ENCODE measurements at places on chromosomes 6 and 20.

DNA sequence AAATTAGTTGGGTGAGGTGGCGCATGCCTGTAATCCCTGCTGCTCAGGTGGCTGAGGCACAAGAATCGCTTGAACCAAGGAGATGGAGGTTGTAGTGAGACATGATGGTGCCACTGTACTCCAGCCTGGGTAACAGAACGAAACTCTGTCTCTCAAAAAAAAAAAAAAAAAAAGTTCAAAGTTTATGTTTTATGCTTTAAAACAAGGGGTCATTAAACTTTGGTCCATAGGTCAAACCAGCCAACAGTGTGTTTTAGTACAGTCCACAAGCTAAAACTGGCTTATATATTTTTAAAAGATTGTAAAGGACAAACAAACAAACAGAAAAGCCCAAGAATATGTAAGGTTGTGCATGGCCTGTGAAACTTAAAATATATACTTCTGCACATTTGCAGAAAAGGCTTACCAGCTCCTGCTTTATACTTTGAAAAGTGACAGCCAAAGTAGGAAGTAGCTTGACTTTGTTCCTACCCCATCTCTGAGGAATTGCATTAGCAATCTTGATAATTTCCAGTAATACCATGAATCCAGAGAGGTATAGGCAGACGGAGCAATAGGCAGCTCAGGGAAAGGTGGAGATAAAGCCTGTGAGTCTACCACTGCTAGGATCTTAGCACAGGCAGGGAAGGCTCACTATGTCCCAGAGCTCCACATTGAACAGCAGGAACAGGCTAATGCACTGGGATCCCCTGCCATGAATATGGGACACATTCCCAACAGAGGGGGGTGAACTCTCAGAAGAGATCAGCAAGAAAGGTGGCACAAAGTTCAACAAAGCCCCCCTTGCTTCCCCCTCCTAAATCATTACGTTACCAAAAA lies 30.5 kb downstream of the MCM8 start:
- DNase-seq: no peak

DNA sequence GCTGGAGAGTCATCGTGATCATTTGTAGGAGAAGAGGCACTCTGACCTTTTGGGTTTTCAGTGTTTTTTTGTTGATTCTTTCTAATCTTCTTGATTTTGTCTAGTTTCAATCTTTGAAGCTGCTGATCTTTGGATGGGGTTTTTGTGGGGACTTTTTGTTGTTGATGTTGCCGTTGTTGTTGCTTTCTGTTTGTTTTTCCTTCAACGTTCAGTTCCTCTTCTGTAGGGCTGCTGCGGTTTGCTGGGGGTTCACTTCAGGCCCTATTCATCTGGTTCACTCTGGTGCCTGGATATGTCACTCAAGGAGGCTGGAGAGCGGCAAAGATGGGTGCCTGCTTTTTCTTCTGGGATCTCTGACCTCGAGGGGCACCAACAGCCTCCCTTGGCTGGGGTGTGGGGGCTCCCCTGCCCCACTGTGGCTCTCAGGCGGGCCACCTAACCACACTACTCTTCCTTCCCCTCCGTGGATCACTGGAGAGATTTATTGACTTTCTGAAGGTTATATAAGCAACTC lies 21.5 kb upstream of the TMEM244 start:
- no peak for DNase-seq

DNA sequence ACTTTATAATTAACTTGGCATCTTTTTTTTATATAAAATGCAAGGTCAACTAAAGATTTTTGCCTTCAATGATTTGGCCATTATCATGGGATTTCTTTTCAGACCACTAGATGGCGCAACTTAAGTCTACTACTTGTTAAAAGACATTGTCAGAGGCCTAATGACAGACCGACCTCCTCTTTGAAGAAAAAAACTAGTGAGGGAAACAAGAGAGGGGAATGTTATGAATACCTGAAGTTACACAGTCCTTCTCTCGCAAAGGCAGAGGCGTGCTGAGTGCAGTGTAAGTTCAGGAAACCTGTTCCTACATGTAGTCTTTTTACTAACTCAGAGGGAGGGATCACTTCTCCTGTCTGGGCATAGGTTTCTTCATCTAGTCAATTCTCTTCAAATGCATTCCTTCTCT lies 9.3 kb downstream of the TRAPPC3L start:
- peak; percentile 45 for DNase-seq

GRCh38 chr20:15759594-15759993 lies 813.7 kb downstream of the KIF16B start:
- peak; percentile 11 for DNase-seq

GRCh38 chr6:64895945-64896344 lies 811.1 kb downstream of the EYS start:
- no peak for DNase-seq

- no peak for DNase-seq
Observed at GRCh38 chr20:36472637-36473090, 68.7 kb upstream of the MYL9 start.

DNA sequence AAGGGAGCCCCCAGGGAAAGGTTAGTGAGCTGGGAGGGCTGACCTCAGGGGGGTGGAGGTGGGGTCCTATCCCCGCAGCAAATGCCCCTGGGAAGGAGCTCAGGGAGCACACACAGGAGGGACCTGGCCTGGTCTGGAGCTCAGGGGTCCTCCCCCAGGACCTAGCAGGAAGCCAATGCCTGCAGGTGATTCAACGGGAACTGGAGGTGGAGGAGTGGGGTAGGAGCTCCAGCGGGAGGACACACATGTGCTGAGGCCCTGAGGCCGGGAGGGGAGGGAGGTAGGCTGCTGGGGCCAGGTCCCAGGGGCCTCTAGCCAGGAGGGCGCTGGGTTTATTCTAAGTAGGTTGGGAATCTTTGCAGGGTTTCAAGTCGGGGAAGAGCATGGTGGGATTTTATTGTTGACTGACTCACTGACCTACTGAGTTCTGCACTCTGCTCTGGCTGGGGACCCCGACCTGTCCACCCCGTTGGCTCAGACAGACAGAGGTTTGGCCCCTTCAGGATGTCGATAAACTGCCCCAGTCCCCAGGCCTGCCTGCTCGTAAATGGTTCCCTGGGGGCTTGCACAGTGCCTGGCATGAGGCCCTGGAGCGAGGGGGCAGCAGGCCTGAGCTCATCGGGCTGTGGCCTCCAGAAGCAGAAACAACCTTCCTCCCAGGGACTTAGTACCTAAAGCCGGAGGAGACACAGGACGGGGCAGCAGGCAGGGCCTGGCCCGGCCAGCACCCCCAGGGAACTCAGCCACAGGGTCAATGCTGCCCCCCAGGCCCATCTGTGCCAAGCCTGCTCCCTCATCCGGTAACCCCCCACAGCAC lies 62.3 kb downstream of the RIPOR3 start:
- DNase-seq: no peak

DNA sequence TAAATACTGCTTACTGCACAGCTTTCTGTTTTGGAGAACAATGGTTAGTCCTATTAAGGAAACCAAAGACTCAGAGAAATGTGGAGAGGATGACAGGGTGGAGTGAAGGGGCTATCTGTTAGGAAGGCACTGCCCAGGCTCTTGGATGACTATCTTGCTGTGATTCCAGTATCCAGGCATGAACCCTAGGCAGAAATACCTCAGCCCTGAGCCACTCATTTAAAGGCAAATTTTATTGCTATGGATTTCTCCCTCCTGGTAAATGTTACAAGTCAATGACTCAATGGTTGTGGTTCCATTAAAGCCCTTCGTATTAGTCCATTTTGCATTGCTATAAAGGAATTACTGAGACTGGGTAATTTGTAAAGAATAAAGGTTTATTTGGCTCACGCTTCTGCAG lies 25.9 kb downstream of the ADGRF4 start:
- DNase-seq: no peak

DNA sequence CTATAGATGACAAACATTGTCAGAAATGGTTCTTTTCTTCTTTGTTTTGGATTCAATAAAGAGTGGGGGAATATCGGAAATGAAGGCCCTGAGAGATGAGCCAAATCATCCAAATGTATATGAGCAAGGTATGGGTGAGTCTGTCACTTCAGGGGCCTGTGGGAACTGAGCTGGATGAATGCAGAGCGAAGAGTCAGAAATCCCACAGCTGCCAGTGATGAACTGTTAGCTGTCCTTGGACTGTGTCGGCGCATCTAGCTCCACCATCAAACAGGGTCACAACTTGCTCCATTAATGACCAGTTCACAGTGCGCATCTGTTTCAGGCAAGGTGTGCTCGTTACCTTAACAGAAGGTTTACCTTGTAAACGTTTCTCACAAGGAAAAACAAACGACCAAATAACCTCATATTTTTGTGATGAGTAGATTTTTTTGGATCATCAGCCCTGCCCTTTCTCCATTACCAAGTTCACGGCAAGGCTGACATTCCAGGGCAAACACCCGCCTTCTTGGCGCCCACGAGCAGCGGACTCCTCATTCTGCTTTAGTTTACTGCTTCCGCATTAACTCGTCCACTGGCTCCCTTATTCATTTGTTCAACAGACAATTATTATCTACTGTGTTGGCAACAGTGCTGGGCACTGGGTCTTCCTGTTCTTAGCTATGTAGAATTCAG lies 15.0 kb upstream of the CCN6 start:
- no peak for DNase-seq

GRCh38 chr20:20881808-20882207 lies 169.4 kb upstream of the RALGAPA2 start:
- DNase-seq: no peak

DNA sequence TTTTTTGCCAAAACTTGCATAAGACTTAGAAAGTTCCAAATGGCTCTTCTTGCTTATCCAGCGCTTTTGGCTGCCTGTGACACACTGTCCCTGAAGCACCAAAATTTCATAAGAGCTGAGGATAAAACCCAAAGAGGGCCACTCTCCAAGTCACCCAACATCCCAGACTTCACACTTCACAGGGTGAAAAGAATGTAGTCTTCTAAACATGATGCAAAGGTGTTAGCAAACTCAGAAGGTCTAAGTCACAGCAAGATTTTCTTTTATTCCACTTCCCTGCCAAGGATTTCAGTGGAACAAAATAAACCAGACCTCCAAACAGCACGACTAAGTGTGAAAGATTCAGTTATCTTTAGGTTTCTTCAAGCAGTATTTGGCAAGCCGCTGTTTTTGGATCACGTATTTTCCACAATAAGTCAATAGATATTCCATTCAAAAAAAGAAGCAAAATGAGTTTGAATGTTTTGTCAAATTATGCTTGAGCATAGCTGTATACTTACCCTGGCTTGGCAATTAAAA lies 44.6 kb upstream of the CD93 start:
- no peak for DNase-seq

DNA sequence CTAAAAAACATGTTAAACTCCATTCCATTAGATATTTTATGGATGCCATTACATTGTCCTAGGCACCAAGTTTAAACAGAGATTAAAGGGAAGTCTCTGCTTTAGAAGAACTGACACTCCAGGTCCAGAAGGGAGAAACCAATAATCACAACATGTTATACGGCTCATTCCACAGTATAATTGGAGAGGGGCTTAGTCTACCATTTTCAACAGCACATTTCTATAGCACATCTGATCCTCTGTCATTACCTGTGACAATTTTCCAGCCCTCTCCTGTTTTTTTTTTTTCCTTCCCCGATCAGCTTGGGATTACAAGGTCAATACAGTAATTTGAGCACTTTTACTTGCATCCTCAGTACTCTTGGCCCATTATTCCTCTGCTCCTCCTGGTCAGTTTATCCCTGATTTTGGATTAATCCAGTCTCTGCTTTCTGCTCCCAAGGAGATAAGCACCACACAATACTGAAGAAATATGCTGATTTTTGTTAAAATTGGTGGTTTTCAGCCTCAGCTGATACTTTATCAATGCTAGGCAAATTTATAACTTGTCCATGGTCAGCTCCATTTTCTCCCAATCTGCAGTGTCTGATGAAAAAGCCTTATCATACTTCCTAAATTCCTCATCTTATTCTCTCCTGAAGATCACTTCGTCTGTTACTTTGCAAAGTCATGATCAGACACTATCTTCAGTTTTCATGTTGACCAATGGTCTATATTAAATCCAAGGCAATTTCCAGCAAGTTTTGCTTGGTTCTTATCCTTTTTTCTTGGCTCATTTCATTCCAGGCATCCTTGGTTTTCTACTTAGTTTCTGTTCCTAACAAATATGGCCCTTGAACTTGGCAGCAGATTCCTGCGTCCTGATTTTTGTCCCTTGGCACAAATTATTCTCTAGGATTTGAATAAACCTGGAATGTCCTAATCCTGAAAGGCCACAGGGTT lies 30.8 kb upstream of the SYNCRIP start:
- no peak for DNase-seq

GRCh38 chr6:136235233-136235564 lies 14.9 kb downstream of the MTFR2 start:
- DNase-seq: no peak

- DNase-seq: no peak
Observed at GRCh38 chr6:121557146-121557940, 121.9 kb downstream of the GJA1 start.

DNA sequence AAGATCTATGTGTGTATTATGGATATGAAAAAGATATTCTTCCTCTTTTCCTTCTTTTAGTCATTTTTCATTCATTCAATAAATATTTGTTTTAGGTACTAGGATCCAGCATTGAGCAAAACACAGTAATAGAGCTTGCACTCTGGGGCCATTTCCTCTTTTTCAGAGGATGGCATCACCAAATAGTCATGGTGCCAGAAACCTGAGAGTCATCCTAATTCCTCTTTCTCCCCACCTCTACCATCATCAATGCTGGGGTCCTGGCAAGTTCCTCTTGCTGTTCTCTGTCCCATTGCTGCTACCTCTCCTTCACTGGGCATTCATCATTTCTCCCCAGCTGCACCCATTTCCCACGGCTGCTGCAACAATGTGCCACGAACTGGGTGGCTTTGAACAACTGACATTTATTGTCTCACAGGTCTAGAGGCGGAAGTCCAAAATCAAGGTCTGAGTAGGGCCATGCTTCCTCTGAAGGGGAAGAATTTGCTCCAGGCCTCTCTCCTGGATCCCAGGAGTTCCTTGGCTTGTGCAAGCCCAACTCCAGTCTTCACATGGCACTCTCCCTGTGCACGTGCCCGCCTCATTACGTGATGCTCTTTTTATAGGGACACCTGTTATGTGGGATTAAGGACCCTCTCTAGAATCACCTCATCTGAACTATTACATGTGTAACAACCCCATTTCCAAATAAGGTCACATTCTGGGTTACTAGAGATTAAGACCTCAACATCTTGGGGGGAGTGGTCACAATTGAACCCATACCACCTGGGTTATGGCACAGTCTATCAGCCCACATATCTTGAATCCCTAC lies 9.5 kb upstream of the IGF2R start:
- DNase-seq: no peak

- no peak for DNase-seq
Observed at GRCh38 chr20:59813126-59813947, 120.1 kb downstream of the SYCP2 start.

DNA sequence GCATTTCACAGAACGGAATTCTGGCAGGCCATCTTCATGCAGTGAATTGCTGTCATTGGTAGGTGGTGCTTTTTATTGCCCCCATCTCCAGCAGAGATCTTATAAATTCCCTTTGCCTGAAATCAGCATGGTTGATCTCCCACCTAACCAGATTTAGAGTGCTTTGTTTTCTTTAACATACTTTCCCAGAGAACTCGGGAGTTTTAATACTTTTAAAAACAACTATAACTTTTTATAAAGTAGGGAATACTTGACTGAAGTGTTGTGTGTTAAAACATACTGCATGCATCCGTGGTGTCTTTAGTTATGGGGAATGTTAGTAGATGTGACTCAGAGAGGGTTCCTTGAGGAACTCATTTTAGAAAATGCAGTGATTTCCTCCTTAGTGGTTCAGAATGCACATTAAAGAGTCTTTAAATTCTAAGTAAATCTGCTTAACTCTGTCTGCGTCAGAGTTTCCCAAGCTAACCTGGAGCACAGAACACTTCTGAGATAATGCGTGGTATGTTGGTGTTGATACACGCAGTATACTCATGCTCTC lies 54.9 kb downstream of the AKAP12 start:
- no peak for DNase-seq

All from NCI-H2227 treated with DMSO at 0.1 percent for 48 hours (cell line).